Uterine smooth muscle cell (primary cell): ENCODE measurements at places on chromosomes 7 and 10. TPM values are rescaled to one million over a fixed set of nuclear protein-coding genes. Genes with fewer than 3 reads are reported as not detected.

WDFY4 gene
- total RNA-seq, result not detected in 2 replicates

GATA3 gene
- total RNA-seq, result not detected in 2 replicates

LIPJ gene
- total RNA-seq, result not detected in 2 replicates

CEP55 gene
- 26.0 and 117 TPM in 2 replicates for total RNA-seq

SAP25 gene
- total RNA-seq, result not detected in 2 replicates

SMARCD3 gene
- 25.6 and 35.7 TPM in 2 replicates for total RNA-seq

ZNF316 gene
- total RNA-seq, result 19.5 and 21.4 TPM in 2 replicates

C10orf53 gene
- under 0.01 TPM in 1 of 2 replicates, not detected in the other for total RNA-seq

ADK gene
- 62.2 and 103 TPM in 2 replicates for total RNA-seq

HABP2 gene
- total RNA-seq, result not detected in 2 replicates

CRHR2 gene
- not detected in 2 replicates for total RNA-seq

TMEM236 gene
- 0.11 and 0.12 TPM in 2 replicates for total RNA-seq

CDHR1 gene
- 0.12 TPM in 1 of 2 replicates, not detected in the other for total RNA-seq
